ENCODE measurements at places on chromosomes 7 and 10.

- no peak overlapping the region for H3K4me3 ChIP-seq
- no peaks in the 10 kb centered on the region for H3K27me3 ChIP-seq
- no peak for DNase-seq
- H3K27ac ChIP-seq = no peak overlapping the region
- no peaks in the 10 kb centered on the region for H3K4me1 ChIP-seq
Observed at GRCh38 chr7:123711832-123712293, 36.9 kb downstream of the WASL start.

DNA sequence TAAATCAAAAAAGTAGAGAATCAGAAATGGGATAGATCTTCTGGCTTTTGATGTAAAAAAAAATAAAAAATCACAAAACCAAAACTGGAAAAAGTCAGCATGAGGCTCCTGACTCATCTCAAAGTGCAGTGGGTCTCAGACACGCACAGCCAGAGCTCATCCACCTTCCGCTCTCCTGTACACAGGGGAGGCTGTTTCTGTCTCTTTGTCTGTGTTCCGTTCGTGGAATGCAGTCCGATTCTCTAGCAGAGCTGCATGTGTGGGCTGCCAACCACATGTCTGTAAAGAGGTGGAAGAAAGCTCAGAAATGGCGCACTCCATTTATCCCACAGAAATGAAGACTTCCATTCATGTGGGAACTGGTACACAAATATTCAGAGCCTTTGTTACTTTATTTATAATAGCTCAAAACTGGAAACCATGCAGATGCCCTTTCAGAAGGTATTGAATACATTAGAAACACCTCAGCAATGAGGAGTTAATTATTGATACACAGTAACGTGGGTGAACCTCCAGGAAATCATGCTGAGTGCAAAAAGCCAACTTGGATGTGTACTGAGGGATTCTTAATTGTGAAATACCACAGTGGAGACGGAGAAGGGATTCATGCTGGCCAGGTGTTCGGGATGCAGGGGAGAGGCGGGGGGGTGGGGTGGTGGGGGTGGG, 123.3 kb downstream of the TRRAP start:
- H3K4me1 ChIP-seq = no peaks in the 10 kb centered on the region
- H3K27ac ChIP-seq = no peak overlapping the region
- no peak overlapping the region for H3K4me3 ChIP-seq
- peaks cover 100% of the 10 kb centered on the region for H3K36me3 ChIP-seq
- no peaks in the 10 kb centered on the region for H3K27me3 ChIP-seq

DNA sequence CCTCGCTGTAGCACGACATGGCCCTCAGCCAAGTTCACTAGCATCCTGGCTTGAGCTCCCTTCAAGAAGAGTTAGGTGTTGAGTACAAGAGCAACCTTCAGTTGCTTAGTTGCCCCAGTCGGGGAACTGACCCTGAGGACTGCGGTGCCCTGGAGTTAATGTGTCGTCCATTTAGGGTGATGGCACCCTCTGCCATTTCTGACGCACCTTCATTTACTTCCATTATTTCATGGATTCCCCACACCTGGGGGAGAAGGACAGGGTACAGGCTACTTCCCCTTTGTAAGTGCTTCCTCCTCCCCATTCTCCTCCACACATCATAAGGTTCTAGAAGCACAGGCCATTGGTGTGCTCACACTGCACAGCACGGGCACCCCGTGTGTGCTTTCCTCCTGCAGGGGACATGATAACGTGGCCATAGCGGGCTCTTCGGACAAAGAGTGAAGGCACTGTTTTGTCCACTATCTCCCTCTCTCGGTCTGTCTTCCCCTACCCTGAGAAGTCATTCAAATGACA, 1.8 kb downstream of the ALOX5 start:
- DNase-seq = no peak
- peaks cover 31% of the 10 kb centered on the region for H3K4me1 ChIP-seq
- no peaks in the 10 kb centered on the region for H3K36me3 ChIP-seq
- H3K27me3 ChIP-seq = peaks cover 67% of the 10 kb centered on the region

GRCh38 chr10:79025199-79025832, 43.5 kb upstream of the ZMIZ1 start:
- no peak for DNase-seq
- H3K27ac ChIP-seq = no peak overlapping the region
- H3K4me3 ChIP-seq = no peak overlapping the region
- H3K4me1 ChIP-seq = peaks cover 19% of the 10 kb centered on the region

DNA sequence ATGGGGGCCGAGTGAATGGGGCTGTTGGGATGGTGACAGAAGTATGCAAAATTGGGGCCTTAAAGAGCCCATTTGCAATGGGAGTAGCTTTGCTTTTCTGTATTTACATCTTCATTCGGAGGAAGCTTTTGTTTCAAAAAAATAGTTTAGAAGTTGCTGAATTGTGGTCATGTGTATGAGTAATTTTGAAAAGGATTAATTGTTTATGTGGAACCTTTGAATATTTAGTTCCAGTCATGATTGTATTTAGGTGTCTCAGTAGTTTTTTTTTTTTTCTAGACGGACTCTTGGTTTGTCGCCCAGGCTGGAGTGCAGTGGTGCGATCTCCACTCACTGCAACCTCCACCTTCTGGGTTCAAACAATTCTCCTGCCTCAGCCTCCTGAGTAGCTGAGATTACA, 37.2 kb downstream of the RBM33 start:
- no peak overlapping the region for H3K4me3 ChIP-seq
- H3K36me3 ChIP-seq = no peaks in the 10 kb centered on the region
- H3K4me1 ChIP-seq = no peaks in the 10 kb centered on the region
- no peaks in the 10 kb centered on the region for H3K27me3 ChIP-seq
- H3K27ac ChIP-seq = no peak overlapping the region

- H3K27me3 ChIP-seq = peaks cover 22% of the 10 kb centered on the region
- H3K4me1 ChIP-seq = peaks cover 10% of the 10 kb centered on the region
- DNase-seq = no peak
- no peaks in the 10 kb centered on the region for H3K36me3 ChIP-seq
- no peak overlapping the region for H3K4me3 ChIP-seq
- H3K27ac ChIP-seq = no peak overlapping the region
Observed at GRCh38 chr7:26372704-26373103, 81.0 kb downstream of the SNX10 start.

DNA sequence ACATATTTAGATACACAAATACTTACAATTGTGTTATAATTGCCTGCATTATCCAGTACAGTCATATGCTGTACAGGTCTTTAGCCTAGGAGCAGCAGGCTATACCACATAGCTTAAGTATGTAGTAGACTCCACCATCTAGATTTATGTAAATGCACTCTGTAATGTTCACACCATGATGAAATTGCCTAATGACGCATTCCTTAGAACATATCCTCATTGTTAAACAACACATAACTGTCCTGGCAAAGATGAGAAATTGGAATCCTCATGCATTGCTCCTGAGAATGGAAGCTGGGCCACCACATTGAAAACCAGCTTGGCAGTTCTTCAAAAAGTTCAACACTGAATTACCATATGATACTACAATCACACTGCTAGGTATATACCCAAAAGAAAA, 1002.8 kb upstream of the CELF2 start:
- H3K27ac ChIP-seq = no peak overlapping the region
- DNase-seq = no peak
- H3K4me3 ChIP-seq = no peak overlapping the region

- H3K4me3 ChIP-seq = no peak overlapping the region
- no peaks in the 10 kb centered on the region for H3K27me3 ChIP-seq
- H3K36me3 ChIP-seq = no peaks in the 10 kb centered on the region
- H3K27ac ChIP-seq = no peak overlapping the region
- no peak for DNase-seq
Observed at GRCh38 chr10:120014031-120014430, 121.5 kb downstream of the SEC23IP start.
